ENCODE measurements at places on chromosomes 3 and 15.

DNA sequence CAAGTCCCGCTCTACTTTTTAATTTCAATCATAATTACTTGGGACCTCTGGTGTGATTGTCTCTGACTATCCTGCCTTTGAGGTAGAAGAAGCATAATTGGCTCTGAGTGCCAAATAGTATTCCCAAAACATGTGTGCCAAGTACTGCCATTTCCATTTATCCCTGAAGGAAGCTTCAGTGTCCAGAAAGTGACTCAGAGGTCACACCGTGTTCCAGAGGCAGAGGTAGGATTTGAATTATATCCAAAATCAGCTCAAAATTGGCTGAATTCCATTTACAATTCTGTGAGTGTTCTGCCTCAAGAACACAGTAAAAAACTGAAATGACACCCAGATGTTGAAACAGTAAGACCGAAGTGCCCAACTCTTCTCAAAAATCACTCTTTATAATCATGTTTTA lies 255.3 kb downstream of the RSL24D1 start:
- DNase-seq, result no peak

GRCh38 chr3:66297900-66298299 lies 77.1 kb downstream of the SLC25A26 start:
- DNase-seq, result no peak

DNA sequence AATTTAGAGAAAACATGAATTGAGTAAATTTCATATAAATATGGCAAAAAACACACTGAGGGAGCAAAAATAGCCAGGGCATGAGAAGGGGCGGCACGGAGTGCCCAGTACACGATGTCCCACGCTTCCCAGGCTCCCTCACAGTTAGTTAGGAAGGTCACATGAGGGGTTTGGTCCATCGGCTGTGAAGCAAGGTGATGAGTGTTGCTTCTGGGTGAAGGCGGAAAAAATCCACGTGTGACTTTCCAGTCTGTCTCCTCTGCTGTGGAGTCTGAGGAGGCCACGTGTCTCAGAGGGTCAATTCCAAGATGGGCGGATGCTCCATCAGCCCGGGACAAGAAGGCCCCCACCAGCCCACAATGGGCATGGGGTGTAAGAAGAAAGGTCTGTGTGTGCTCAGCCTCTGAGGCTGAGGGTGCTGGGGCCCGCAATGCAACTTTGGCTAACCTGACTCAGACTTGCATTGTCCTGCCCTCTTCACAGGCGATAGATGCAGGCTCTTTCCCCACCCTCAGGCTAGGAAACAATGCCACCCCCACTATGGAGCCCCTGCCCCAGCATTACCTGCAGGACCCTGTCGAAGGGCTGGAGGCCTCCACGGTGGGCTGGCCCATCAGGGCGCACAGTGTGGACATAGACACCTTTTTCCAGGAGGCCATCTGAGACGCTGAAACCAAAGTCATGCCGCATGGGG lies 45.7 kb downstream of the GRIP2 start:
- peak; percentile 17 for DNase-seq

DNA sequence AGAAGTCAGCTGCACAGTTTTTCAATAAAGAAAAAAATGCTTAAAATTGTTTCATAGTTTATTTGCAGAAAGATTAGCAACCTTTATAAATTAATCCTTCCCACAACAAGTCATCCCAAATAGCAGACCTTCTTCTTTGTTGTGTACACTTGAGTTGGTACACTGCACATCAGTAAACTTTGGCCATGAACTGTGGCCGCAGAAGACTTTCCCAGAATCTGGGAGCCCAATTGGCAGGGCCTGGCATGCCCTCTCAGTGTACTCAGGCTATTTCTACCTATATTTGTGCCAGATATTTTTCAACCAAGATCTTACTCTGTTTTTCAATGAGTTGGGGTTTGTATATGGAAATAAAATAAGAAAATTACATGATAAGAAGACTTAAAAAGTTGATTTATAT lies 133.1 kb downstream of the DIPK2A start:
- DNase-seq, result no peak

DNA sequence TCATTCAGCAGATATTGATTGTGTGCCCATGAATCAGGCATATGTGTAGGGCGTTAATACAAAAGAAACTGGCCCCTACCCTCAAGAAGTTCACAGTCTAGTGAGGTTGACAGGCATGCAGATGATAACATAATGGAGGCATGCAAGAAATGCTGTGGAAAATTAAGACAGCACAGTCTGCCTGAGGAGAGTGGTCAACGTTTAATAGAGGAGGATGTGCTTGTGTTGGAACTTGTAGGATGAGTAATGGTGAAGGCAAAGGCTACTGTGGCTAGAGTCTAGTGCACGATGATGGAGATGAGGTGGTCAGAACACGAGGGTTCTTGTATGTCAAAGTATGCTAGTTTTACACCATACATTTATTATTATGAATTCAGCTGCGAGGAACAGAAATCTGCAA lies 295.7 kb downstream of the SOX2 start:
- no peak for DNase-seq

DNA sequence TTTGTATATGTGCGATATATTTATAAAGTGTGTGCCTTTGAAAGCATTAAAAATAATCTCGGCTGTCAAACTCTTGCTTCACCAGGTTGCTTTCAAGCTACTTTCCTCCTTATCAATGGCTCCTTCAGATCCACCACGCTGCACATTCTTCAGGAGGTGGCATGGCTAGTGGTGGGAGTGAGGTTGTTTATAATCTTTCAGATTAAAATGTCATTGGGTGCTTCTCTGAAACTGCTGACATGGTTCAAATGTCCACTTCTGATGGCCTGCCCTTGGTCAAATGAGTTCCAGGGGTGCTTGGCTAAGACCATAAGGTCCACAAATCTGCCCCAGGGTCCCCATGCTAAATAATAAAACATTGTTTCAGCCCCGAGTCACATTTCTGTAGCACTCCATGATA lies 36.7 kb downstream of the ARHGAP31 start:
- DNase-seq, result no peak

DNA sequence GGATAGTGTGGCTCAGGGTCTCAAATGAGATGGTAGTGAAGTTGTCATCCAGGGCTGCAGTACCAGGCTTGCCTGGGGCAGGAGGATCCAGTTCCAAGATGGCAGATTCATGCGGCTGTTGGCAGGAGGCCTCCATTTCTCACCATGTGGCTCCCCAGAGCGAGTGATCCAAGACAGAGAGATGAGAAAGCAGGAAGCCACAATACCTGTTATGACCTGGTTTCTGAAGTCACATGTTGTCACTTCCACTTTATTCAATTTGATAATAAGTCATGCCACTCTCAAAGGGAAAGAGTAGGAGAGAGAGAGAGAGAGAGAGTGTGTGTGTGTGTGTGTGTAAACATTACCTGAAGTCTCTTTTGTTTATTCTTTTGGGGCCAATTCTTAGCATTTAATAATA lies 30.1 kb downstream of the TMOD2 start:
- no peak for DNase-seq

- DNase-seq, result no peak
These were observed 8.5 kb upstream of the MYH15 start for GRCh38 chr3:108518895-108519294.

- no peak for DNase-seq
These were observed at the start of gene LRRC15 for GRCh38 chr3:194369522-194370279. Gene LRRC15 (minus strand): TSS chr3:194369743. CDS start chr3:194361043, 8,700 bp downstream.

- DNase-seq, result no peak
These were observed 45.1 kb downstream of the KPNA1 start for GRCh38 chr3:122469659-122470058.

- DNase-seq, result no peak
These were observed 28.2 kb upstream of the USP3 start for GRCh38 chr15:63476229-63476632.

DNA sequence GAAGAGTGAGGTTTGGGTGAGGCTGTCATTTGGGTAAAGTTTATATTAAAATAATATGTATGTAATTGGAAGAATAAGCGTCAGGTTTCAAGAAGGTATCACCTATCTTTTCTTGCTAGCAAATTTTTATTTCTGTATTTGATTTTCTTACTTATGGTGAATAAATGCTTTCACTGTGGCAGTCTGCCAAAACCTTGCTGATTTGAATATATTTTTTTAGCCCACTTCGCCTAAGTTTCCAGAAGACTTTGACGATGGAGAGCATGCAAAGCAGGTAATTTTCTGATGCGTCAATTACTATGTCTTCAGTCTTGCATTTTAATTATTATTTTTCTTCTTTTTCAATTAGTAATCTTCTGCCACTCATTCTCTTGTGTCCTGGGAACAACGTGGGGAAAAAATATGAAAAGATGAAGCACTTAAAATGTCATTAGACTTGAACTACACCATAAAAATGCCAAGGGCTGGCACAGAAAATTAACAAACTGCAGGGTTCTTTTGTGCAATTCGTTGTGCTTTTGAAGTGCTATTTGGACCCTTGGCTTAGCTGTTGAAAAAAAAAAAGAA lies 40.4 kb downstream of the SRP14 start:
- DNase-seq, result no peak

DNA sequence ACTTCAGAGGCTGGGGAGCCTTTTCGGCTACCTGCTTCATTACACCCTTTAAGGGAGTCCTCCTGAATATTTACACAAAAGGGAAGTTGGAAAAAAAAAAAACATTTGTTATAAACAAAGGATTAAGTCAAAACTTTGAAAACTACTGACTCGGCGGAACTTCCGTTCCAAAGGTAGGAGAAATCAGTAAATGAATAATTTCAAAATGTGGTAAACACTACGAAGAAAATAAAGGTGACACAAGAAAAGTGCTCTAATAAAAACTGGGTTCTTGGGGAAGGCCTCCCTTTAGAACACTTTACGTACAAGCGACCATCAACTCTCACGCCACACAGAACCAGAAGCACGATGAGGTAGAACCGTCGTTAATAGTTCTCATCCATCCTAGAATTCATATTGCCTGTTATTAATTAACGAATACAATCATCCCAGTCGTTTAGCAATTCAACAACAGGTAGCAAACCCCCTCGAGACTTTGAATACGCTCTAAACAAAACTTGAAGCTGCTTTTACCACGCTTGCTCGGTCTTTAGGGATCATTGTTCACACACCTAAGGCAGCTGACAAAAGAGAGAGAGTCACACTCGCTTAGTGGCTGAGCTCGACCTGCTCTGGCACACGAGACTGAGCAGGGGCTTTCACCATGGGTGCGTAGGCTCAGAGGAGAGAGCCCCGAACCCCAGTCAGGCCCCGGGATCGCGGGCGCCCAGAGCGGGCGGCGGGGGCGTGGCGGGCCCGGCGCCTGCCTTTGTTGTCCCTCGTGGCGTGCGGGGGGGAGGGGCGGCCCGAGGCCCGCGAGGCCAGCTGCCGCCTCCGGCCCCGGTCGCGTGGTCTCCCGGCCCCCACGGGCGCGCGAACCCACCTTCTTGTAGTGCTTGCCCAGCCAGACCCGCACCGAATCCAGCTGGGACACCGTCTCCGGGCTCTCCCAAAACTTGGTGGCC lies 680 bp downstream of the SMARCC1 start:
- DNase-seq, result peak; percentile 88

DNA sequence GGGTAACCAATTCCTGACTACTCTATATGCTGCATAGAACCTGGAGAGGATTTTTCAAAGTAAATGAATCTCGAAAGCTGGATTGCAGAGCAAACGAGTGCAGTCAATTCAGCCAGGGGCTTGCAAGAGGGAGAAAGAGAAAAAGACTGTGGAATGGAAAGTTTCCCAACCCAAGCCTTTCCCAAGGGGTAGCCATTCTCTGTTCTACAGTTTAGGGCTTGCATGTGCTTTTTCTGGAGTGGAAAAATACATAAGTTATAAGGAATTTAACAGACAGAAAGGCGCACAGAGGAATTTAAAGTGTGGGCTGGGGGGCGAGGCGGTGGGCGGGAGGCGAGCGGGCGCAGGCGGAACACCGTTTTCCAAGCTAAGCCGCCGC lies 511 bp upstream of the RARB start:
- DNase-seq, result no peak

DNA sequence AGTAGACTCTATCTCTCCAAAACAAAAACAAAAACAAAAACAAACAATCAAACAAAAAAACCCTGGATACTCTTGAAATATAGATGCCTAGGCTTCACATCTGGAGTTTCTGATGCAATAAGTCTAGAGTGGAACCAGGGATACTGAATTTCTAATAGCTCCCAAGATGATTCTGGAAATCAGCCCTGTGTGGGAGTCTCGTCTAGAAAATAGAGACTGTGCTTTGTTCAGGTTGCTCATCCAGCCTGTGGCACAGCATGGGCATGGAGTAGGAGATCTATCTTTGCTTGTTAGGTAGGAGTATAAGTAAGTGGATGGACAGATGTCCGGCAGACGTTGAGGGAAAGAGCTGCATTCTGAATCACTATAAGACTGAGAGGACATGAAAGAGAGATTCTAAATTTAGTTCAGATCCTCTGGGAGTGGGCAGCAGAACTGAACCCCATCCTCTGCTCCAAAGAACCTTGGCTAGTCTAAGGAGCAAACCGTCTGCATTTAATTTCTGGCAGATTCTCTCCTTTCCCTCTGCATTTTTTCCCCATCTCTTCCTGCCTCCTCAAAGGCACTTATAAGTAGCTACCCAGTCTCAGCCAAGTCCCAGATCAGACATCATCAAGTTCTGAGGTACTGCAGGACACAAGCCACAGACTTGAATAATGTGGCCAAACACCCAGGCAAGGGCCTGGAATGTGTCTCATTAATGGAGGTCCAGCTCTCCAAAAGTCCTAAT lies 92.6 kb upstream of the STRIT1 start:
- no peak for DNase-seq

DNA sequence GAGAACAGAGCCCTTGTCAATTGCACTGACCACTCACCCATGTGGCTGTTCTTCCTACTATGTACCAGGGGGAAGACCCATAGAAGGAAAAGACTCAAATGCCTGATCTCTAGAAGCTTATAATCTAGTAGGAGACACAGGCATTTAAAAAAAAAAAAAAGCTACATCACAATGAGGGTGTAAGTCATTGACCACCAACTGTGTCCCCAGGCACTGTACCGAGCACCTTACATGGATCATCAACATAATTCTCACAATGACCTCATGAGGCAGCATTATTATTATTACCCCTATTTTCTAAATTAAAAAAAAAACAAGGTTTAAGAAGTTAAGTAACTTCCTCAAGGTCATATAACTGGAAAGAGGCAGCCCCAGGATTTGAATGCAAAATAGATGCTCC lies 247.4 kb downstream of the SHOX2 start:
- no peak for DNase-seq

DNA sequence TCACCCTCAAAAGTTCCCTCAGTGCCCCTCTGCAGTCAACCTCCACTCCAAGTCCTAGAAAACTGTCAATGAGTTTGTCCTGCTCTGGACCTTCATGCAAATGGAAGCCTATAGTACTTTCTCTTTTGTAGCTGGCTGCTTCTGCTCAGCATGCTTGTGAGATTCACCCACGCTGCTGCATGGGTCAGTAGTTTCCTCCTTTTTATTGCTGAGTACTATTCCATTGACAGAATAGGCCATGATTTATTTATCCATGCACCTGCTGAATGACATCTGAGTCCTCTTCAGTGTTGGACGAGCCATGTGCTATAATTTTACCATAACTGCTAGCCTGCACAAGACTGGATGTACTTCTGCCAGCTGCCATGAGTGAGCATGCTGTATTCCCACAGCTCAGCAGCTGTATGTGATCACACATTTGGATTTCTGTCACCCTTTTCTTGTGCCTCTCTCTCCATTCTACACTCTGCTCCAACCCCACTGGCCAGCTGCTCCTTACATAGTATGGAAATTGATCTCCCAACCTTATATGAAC lies 26.3 kb downstream of the CDCP1 start:
- DNase-seq, result no peak
